ENCODE measurements at places on chromosomes 7 and 10.

- DNase-seq = no peak
Measured at GRCh38 chr7:26743205-26743604, 121.2 kb downstream of the SKAP2 start.

DNA sequence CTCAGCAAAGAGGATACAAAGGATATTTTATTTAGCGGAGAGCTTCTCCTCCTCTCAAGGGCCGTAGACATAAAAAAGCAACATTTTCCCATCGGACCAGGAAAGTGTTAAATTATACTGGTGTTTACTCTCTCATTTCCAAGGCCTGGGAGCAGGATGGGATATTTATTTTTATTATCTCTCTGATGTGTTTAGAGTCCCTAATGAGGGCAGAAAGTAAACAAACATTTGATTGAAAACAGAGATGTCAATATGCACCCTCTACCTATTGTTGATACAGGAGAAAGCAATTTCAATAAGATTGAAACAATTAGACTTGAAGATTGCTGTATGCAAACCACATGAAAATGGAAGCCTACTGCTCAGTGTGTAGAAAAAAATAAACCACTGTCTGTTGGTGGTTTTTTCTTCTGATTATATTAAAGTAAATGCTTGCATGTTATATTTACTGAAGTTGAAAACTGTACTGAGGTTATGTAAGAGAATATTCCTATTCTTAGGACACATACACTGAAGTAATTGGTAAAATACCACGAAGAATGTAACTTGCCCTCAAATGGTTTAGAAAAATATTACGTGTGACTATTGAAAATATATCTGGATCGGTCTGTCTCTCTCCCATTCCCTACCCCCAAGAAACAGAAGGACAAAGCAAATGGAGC lies 59.3 kb downstream of the ATXN7L1 start:
- DNase-seq = no peak

DNA sequence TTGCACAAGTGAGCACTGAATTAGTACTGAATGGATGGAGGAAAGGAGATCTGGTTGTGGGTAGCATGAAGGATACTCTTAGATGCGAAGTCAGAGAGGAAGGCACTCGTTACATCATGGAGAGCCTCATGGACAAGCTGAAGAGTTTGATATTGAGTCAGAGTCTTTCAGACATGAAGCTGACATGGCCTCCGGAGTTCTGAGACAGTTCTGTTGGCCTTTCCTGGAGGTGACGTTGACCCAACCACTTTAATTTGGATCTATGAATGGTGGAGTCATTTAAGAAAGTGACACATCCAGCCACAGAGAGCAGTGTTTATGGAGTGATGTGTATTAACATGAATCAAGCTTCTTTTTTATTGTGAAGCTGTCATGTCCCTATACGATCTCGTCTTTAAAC lies 286.3 kb upstream of the CDC14C start:
- DNase-seq = no peak

- no peak for DNase-seq
Measured at GRCh38 chr7:97149843-97150242, 32.3 kb downstream of the SDHAF3 start.

- no peak for DNase-seq
Measured at GRCh38 chr10:91798649-91799611, 704 bp downstream of the TNKS2 start.

- no peak for DNase-seq
Measured at GRCh38 chr10:121352231-121352855, 245.9 kb downstream of the FGFR2 start.

- no peak for DNase-seq
Measured at GRCh38 chr10:94349327-94349726, 13.4 kb downstream of the NOC3L start.

- DNase-seq = no peak
Measured at GRCh38 chr7:20030915-20031362, 186.2 kb downstream of the MACC1 start.

- no peak for DNase-seq
Measured at GRCh38 chr10:118948786-118949185, 80.7 kb upstream of the NANOS1 start.

DNA sequence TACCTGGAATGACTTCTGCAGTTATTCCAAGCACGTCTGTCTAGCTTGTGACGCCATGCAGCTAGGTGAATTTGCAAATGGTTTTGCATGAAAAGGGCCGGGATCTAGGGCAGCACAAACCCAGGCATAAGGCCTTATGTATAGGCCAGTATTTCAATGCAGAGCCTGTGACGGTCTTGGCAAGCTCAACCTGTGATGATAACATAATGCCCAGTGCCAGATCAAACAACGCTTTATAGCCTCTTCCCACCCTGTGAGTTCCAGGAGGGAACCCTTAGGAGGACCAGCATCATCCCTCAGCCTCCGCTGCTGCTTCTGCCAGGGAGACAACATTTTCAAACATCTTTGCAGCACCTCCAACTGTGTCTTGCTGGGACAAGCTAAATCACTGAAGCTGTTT lies 390.7 kb downstream of the INHBA start:
- no peak for DNase-seq

DNA sequence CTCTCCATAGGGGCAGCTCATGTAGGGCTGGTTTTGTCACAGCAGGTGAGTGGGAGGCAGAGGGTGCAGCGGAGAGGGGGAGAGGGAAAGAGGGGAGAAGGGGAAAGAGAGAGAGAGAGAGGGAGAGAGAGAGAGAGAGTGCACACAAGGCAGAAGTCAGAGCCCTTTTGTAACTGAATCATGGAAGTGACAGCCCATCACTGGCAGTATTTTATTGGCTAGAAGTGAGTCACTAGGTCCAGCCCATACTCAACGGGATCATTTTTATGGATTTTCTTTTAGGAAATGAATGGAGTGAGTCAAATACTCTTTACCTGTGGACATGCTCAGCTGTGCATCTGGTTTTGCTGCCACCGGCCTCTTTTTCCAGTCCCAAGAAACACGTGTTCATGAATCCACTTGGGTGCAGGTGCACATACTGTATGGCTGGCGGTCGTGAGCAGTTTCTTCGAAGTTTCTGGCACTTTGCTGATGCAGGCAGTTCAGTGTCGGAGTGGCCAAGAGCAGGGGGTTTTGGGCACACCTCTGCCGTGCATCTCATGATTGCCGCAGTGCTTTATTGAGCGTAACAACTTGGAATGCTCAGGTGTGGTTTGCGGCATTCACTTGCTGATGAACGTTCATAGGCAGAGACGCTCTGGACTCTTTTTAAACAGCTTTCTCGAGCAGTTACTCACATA lies 40.3 kb downstream of the DOCK1 start:
- no peak for DNase-seq

DNA sequence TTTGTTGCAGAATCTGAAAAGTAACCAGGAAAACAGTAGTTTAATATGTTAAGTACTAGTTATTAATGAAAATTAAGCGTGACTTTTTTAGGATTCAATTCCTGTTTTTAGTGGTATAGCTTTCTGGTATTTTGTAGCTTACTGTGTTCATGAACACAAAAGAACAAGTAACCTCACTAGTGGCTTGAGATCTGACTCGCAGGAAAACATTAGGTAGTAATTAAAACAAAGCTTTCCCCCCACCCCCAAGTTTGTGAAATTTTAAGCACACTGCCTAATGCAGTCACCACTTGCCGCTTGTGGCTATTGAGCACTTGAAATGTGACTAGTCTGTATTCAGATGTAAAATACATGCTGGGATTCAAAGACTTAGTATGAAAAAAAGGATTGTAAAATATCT lies 102.5 kb upstream of the RPA3 start:
- no peak for DNase-seq

GRCh38 chr7:913736-914520 lies 37.6 kb downstream of the GET4 start:
- DNase-seq = no peak

GRCh38 chr7:40057292-40057691 lies 77.1 kb downstream of the MPLKIP start:
- no peak for DNase-seq

DNA sequence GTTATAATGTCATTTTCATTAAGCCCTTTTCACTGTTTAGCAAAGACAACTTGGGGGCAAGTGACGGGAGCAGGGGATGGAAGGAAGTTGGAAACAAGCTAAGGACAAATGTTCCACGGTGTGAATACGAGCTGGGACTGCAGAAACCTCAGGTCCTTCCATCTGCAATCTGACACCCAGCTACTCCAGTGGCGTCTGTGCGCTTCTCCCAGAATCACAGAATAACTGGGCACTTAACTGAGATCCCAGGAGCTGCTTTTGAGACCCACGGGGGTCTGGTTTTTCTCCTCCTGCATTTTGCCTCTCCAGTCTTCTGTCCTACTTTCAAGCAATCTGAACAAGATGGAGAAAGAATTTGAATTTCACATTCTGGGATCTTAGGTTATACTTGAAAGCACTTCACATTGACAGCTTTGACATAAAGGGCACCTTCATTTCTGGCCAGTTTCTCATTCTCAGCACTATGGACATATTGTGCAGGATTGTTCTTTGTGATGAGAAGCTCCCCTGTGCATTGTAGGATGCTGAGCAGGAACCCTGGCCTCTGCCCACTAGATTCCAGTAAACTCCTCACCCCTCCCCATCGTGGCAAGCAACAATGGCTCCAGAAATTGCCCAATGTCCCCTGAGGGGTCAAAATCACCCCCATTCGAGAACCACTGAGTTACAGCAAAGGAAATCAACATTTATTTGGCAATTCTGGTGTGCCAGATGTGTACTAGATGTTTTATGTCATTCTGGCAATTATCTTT lies 194.1 kb downstream of the CACNB2 start:
- DNase-seq = no peak

- DNase-seq = no peak
Measured at GRCh38 chr7:53013925-53014324, 21.5 kb upstream of the POM121L12 start.

DNA sequence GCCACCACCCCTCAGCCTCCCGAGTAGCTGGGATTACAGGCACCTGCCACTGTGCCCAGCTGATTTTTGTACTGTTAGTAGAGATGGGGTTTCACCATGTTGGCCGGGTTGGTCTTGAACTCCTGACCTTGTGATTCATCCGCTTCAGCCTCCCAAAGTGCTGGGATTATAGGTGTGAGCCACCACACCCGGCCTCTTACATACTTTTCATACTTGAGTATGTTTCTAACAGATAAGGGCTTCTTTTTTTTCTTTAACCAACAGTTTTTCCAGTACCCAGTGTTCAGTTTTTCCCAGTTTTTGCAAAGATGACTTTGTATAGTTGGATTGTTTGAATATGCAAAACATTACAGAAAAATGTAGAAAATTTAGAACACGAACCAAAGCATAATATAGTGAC lies 7.7 kb downstream of the EIF4H start:
- DNase-seq = no peak

- no peak for DNase-seq
Measured at GRCh38 chr7:72441791-72442190, 29.7 kb upstream of the CALN1 start.

GRCh38 chr7:94655126-94655847 lies 646 bp downstream of the SGCE start:
- DNase-seq = no peak

DNA sequence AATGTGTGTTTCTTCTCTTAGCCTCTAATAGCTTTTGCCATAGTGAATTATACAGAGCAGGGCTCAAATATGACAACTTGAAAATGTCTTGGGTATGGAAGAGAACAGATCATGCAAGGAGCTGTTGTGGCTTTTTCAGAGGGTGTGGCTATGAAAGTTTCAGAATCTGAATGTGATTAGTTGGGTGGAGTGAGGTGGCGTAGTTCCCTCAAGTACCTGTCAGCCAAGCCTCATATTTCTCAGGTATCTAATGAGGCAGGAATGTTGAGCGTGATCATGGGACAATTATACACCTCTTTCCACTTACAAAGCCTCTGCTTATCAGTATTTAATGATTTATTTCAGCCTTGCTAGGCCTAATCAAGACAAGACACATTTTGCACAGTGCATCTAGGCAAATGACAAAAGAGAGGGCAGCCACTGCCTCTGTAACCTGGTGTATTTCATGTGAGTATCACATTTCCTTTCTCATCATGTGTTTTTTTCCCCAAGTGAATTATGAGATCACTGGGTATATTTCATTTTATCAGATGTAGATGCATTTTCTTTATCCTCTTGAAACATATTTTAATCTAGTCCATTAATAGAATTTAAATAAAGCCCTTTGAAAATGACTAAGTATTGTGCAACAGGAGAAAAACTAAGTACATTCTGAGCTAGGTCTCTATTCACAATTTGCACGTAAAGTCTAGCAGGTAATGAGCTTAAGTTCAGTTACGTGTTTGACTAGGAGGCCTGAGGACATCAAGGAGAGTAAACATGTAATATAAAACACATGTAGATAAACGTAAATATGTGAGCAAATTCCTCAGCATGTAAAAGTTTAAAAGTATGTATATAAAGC lies 644.4 kb upstream of the IGFBP3 start:
- no peak for DNase-seq

DNA sequence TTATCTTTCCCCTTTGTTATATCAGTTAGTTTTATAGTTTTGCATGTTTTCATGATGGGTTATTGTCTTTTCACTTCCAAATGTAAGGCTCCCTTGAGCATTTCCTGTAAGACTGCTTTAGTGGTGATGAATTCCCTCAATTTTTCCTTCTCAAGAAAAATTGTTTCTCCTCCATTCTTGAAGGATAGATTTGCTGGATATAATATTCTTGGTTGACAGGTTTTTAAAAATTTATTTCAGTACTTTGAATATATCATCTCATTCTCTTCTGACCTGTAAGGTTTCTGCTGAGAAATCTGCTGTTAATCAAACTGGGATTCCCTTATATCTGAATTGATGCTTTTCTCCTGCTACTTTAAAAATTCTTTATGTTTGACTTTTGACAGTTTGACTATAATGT lies 33.3 kb downstream of the SCART1 start:
- DNase-seq = no peak

- DNase-seq = no peak
Measured at GRCh38 chr10:99881371-99881770, 98.9 kb downstream of the ABCC2 start.

- no peak for DNase-seq
Measured at GRCh38 chr10:99456207-99456930, 25.9 kb upstream of the GOT1 start.

GRCh38 chr7:28318101-28318762 lies 94.1 kb upstream of the CREB5 start:
- no peak for DNase-seq

GRCh38 chr7:20141666-20142065 lies 75.5 kb downstream of the MACC1 start:
- DNase-seq = no peak

- DNase-seq = no peak
Measured at GRCh38 chr7:86818903-86819302, 175.2 kb downstream of the GRM3 start.

GRCh38 chr7:129604713-129605437 lies 6.6 kb upstream of the NRF1 start:
- DNase-seq = no peak

DNA sequence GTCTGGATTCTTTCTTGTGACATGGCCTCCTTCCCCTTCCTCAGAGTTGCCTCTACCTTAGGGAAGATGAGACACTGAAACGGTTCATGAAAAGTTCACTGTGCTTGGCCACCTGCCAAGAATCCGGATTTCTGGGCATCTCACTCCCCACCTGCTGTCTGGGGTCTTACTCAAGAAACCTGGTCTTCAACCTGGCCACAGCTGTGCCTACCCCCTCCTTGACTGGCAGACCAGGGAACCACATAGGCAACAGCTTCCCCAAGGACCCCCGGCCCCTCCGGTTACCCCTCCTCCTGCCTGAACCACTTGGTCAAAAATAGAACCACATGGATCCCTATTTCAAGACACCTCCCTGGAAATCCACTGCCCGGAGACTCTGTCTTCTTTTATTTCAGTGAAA lies 58.7 kb upstream of the NANOS1 start:
- no peak for DNase-seq

All from stimulated activated CD8-positive, alpha-beta memory T cell treated with anti-CD3 and anti-CD28 coated beads, Interleukin-4, amount 100 ng/mL, for 1 hour (primary cell).